ENCODE measurements at places on chromosomes 7 and 10. TPM values are rescaled to one million over a fixed set of nuclear protein-coding genes. Genes with fewer than 3 reads are reported as not detected.
A peak's percentile ranks its signal among the peaks of the same experiment; 100 is the strongest.

DNA sequence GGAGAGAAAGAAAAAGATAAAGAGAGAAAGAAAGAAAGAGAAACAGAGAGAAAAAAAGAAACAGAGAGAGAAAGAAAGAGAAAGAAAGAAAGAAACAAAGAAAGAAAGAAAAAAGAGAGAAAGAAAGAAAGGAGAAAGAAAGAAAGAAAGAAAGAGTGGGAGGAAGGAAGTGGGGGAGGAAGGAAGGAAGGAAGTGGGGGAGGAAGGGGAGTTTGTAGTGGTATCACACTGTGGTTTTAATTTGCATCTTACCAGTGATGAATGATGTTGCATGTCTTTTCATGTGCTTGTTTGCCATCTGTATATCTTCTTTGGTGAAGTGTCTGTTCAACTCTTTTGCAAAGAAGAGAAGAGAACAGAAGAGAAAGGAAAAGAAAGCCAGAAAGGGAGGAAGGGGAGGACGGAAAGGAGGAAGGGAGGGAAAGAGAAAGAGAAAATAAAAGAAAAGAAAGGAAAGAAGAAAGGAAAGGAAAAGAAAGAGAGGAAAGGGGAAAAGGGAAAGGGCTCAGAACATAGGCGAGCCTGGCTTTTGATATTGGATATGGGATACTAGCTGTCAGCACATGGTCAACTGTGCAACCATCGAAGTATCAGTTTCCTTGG is 79.2 kb upstream of the FRMD4A start:
- no peak for DNase-seq
- H3K4me1 ChIP-seq = peaks cover 11% of the 10 kb centered on the region
- no peak overlapping the region for H3K27ac ChIP-seq
- peaks cover 2% of the 10 kb centered on the region for H3K36me3 ChIP-seq
- H3K4me3 ChIP-seq = peak overlapping the region; percentile 48

RPEL1 gene
- not detected for total RNA-seq

TMEM184A gene
- total RNA-seq = not detected

DNA sequence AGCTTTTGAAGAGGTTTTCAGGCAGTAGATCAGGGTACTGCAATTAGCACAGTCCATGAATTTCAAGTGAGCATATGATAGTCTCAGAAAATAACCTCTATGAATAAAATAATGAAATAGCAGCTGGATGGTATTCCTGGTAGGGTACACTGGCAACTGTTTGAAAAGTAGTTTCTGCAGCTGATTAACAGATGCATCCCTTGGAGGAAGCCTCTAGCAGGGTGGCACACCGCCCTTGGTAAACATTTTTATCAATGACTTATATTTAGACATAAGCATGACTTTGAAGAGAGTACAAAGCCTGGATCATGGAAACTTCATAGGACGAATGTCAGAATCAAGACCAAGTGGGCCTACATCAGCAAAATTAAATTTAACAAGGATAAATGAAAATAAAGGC is 26.8 kb downstream of the WNT16 start:
- peaks cover 1% of the 10 kb centered on the region for H3K4me1 ChIP-seq
- H3K27ac ChIP-seq = no peak overlapping the region
- no peak overlapping the region for H3K4me3 ChIP-seq
- DNase-seq = no peak

DNA sequence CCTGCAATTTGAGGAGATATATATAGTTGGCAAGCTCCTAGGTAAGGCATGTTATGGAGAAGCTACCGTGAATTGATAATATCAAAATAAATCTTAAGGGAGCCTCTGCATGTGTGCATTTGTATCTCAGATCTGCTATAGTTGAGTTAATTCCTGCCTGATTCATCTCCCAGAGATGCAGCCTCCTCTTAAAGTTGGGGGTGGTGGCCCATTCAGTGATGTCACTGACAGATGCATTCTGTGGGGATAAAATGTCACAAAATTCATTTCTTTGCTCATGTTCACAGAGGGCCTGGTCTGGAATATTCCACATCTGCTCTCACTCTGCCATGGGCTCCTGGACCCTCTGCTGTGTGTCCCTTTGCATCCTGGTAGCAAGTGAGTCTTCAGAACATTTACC is 185.8 kb upstream of the PRSS1 start:
- peaks cover 4% of the 10 kb centered on the region for H3K4me1 ChIP-seq
- H3K27me3 ChIP-seq = peaks cover 9% of the 10 kb centered on the region
- no peak for DNase-seq

KNDC1 gene
- 0.40 TPM for total RNA-seq

Data from activated naive CD8-positive, alpha-beta T cell treated with anti-CD3 and anti-CD28 coated beads, Interleukin-2, amount 10 ng/mL, durations not matched to agents 7 days and 5 days (primary cell).